ENCODE measurements at places on chromosomes 2 and 18.

DNA sequence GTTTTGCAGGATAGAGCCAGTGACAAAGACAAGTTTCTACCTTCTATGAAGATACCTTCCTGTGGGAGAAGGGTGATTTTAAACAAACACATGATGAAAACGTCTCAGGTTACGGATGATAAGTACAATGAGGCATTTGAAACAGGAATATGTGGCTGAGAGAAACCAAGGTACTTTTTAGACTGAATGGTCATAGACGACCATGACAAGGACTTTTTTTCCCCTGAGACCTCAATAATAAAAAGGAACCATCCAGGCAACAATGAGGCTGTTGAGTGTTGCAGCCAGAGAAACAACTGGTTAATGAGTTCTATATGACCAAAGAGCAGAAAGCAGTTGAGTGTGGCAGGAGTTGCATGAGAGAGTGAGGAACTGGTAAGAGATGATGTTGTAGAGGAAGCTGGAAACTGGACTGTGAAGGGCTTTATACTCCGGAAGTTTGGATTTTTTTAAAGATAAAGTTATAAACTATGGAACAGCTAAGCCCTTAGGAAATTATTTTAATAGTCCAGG, 306.1 kb upstream of the CYRIA start:
- DNase-seq = no peak

DNA sequence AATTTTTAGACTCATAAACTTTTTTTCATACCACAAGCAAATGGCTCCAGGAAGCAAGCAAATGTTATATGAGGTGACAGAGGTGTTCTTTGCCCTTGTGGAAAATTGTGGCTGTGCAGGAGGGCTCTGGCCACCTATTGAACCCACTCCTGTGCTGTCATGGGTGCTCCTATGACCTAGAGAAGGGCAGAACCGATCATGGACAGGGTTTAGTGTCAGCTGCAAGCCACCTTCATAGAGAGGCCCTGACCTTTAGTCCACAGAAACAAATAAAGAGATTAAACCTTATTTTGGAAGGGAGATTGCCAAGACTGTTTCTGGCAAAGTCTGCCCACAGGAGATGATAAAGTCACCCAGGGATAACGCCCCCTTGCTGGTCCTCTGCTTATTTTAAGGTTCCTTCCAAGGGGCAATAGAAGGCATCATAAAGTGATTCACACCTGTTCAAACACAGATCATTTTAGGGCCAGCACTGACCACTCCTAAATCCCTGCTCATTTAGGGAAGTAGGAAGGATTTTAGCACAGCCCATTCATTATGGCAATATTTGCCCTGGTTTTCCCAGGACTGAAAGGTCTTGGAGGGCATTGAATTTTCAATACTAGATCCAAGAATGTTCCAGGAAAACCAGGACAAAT, 26.1 kb upstream of the STAT4 start:
- DNase-seq = no peak

DNA sequence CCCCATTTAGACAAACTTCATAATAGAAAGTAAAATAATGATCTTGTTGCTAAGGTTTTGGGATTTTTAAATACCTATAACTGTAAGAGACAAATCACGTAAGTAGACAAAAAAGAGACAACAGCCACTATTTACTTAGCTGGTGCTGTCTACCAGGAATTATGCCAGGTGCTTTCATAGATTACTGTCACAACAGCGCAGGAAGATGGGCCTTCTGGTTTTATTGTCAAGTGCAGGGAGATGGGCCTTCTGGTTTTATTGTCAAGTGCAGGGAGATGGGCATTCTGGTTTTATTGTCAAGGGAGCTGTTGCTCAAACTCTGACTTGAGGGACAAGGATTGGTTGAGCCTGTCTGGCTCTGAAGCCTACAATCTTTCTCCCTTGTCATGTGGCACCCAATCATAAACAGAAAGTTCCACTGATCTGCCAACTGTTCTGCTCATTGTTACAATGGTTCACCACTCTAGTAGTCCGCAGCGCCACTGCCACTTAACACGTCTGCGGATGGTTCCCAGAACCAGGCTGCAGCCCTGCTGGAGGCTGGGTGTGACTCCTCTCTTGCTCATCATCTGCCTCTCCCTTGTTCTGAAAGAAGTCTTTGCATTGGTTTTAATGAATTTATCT, 95.0 kb downstream of the RNF144A start:
- no peak for DNase-seq

DNA sequence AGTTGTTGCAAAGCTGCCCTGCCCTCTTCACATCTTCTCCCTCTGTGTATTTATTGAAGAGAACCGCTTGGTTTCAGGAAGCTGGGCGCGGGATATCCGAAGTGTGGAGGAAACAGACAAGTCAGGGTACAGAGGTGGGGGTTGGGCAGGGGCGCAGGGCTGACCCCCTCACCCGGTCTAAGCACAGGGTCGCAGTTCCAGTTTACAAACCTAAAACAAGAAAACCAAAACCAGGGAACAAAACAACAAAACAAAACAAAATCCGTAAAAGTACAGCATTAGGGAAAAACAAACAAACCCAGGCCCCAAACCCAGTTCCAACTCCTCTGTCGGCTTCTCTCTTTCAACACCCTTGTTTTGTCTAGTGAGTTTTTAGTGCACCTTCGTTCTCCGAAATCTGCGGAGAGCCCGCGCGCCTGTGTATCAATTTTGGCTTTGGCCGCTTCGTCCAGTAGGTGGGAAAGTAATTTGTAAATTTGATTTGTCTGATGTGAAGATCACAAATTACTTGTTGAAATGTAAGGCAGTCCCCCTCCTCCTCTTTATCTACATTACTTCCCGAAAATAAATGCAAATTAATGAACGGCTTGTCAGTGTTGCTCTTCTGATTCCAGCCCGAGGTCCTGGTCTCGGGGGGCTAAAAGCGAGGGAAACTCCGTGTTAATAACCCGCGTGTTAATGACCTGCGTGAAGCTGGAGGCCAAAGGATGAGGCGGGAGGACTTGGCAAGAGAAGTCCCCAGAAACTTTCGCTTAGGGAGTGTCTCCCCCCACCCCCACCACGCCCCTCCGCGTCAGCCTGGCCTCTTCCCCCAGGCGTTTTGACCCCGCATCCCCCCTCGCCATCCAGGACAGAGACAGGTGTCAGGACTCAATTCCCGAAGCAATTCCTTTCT, 6.9 kb downstream of the OTX1 start:
- DNase-seq = no peak

DNA sequence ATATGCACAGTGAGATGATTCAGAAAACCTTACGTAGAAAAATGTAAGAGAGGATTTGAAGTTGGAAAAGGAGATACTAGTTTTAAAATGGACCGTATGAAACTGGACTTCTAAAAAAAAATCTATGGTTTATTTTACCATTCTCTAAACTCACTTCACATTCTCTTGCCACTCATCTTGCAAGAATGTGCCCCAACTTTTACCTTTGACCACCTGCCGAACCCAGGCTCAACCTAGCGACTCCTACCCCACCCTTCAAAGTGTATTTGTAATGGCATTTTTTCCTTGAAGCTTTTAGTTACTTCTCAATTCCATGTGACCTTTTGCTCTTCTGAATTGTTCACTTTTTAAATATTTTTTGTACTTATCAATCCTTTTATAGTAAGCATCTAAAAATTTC, 160.8 kb downstream of the PHLPP1 start:
- no peak for DNase-seq

DNA sequence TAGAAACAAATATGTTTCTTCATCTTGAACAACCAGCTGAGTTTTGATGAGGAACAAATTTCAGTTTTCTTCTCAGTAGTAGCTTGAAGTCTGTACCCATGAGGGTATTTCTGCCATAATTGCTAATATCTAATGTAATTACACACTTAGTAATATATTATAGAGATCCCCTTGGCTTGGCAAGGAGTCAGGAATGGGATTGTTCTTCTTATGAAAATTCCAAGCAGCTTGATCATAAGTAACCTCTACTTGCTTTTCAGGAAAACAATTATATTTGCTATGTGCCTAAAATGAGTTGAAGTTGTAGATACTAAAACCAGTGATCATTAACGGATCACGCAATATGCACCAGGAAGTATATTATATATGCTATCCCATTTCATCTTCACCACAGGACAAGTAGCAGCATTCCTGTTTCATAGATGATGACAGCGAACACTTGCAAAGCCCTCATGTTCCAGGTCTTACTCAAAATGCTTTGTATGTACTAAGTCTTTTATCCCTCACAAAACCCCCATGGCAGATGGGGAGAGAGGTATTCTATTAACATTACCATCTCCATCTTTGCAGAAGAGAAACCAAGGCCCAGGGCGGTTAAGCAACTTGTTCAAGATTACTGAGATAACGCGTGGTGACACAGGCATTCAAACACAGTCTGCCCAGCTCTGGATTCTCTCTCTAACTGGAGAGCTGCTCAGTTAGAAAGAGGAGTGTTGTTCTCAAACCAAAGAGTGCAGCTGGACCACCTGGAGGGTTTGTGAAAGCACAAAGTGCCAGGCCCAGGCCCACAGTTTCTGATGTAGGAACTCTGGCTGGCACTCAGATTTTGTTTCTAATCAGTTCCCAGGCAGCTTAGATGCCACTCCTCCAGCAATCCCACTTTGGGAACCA, 21.8 kb upstream of the RGPD4 start:
- no peak for DNase-seq

- DNase-seq = no peak
These were observed 263.9 kb downstream of the GLI2 start for GRCh38 chr2:120999377-121000097.

DNA sequence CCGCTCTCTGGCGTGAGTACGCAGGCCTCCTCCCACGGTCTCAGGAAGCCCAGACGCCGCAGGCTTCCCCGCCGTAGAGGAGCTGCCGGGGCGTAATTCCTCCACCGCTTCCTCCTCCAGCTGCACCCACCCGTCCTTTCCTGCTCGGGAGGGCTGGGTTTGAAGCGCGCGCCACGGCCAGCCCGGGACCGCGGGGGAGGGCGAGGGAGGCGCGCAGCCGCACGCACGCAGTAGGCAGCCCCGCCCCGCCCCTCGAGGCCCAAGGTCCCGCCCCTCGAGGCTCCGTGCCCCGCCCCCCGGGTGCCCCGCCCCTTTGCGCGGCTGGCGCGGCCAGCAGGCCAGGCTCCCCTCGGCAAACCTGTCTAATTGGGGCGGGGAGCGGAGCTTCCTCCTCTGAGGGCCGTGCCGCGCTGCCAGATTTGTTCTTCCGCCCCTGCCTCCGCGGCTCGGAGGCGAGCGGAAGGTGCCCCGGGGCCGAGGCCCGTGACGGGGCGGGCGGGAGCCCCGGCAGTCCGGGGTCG, at the start of gene MALT1:
Gene MALT1 (plus strand): TSS at position 355 of the 521 bp plus-strand sequence. CDS start 179 bp downstream, outside the sequence.
- peak; percentile 89 for DNase-seq

DNA sequence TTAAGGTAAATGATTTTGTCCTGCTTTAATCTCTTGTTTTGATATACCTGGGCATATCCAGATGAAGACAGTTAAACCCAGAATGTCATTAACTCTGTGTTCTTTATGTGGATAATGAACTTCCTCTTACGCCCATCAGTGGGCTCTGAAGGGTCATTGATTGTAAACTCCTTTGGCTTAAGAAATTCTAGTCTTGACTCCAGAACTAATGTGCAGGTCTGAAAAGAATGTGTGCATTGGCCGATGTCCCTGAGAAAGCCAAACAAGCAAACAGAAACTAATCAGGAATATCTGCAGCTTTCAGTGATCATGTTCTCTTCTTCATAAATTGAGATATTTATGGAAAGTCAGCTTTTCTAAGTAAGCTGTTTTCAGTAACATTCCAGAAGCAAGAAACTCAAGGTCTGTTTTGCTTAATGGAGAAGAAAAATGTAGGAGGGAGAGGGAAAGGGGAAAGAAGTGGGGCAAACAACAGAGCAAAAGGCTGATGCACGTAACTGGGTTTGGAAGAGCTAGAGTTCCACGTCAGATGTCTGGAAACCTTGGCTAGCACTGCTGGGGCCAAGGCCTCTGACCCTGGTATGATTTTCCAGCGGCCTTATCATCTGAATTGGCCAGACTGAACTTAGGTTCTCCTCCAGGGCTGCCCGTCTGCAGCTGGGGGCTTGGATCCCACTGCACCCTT, 61.3 kb upstream of the FHL2 start:
- no peak for DNase-seq

Measured in NCI-H1105 (cell line).